Activated T-cell treated with anti-CD3 and anti-CD28 coated beads, Interleukin-2, amount 50 U/mL, for 24 hours (primary cell): ENCODE measurements at places on chromosomes 11 and 22.

- no peak for DNase-seq
These were observed 338.4 kb downstream of the MN1 start for GRCh38 chr22:27463121-27463660.

- no peak for DNase-seq
These were observed 363.6 kb upstream of the LARGE1 start for GRCh38 chr22:34283844-34284243.

DNA sequence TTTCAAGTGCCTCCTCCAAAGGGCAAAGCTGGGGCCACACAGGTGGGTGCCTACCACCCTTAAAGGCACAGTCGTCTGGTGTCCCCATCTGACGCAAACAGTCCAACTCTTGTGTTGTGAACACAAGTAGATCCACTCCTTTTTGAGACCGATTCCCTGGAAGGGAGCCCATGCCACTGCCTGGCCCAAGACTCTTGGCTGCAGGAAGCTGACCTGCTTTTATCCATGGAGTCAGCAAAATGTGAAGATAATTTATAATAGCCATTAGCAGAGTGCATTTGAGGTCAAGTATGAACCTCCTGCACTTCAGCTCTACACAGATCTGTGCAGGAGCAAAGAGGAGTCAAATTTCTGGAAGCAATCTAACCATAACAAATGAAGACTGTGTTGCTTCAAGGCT, 68.5 kb downstream of the ADM start:
- no peak for DNase-seq

DNA sequence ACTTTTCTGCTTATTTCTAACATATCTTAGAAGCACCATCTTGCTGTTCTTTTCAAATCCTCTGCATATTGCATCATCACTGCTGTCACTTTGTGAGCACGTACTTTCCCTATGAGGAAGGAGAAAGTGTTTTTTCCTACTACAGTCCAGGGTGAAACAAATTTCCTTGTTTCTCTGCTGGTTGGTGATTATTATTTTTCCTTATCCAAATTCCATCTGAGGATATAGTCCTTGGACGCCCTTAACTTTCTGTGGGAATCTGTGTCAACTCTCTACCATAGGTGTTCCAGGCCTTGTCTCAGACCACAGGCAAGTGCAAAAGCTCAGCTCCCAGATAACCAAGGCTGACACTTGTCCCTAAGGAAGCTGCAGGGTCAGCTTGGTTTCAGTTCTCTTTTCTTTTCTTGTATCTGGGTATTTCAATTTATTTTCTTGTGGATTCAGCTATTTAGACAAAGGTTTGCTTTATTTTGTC, 29.4 kb upstream of the LYVE1 start:
- no peak for DNase-seq

- peak; percentile 56 for DNase-seq
These were observed 5.4 kb downstream of the BEST1 start for GRCh38 chr11:61955422-61956135.

DNA sequence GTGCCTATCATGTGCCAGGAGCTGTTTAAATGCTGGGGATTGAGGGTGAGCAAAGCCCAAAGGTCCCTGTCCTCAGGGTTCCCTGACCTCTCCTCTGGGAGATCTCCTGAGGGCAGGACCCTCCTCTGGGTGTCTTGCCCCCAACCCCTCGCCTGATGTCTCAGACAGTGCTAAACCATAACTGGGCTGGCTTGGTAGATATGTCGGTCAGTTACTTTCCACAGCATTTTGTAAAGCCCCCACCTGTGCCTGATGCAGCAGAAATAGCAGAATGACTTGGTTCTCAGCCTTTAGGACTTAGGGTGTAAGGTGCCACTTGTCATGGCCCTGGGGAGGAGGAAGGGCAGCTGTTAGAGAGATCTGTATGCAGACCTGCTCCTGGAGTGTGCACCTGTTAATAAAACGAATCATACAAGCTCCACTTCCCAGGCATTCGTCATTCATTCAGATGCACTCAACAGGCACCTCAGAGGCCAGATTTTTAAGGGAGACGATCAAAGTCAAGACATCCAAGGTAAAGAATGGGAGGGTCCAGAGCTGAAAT, 88.1 kb downstream of the TP53I11 start:
- no peak for DNase-seq

- DNase-seq, result no peak
These were observed 39.0 kb upstream of the GDPD4 start for GRCh38 chr11:77340501-77340900.

GRCh38 chr22:39318507-39319283, 728 bp downstream of the RPL3 start:
- no peak for DNase-seq

- DNase-seq, result no peak
These were observed 9.2 kb upstream of the TTLL1 start for GRCh38 chr22:43098356-43098755.

DNA sequence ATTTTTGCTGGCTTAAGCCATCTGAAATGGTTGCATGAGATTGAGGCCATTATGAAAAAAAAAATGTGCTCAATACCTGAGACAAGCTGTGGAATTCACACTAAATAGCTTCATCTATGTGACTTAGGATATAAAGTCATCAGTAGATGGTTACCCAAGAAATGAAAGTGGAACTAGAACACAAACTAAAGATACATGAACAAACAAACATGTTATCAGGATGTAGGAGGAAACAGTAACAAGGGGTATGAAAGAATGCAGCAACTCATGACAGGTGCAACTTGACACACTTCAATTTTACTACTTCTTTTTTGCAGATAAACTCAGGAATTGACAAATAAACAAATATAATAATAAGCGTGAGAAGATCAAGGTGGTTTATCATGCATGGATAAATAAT, 155.0 kb downstream of the WT1 start:
- DNase-seq, result no peak

DNA sequence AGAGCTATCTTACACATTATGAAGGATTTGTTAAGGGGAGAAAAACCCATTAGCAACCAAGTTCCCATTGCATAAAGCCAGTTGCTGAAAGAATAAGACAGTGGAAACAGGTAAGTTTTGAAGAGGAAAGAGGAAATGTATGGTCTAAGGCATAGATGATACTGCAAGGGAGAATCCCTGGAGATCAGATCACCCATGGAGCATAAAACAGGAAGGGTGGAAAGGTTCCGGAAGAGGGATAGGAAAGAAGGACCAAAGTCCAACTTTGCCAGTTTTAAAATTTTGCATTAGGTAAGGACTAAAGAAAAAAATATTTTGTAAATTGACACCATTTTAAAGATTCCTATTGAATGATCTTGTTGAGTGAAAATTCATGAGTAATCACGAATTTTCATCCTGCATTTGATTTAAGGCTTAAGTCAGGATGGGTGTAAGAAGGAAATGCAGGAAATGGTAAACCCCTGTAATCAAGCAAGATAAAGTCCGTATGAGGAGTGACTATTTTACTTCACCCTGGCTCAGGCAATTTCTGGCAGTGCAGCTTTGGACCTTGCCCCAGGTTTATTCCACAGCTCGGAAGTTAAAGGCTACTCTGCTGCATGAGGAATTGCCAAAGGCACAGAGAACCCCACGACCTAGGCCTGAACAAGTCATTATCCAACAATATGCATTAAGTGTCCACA, 70.9 kb downstream of the CCDC34 start:
- DNase-seq, result no peak

DNA sequence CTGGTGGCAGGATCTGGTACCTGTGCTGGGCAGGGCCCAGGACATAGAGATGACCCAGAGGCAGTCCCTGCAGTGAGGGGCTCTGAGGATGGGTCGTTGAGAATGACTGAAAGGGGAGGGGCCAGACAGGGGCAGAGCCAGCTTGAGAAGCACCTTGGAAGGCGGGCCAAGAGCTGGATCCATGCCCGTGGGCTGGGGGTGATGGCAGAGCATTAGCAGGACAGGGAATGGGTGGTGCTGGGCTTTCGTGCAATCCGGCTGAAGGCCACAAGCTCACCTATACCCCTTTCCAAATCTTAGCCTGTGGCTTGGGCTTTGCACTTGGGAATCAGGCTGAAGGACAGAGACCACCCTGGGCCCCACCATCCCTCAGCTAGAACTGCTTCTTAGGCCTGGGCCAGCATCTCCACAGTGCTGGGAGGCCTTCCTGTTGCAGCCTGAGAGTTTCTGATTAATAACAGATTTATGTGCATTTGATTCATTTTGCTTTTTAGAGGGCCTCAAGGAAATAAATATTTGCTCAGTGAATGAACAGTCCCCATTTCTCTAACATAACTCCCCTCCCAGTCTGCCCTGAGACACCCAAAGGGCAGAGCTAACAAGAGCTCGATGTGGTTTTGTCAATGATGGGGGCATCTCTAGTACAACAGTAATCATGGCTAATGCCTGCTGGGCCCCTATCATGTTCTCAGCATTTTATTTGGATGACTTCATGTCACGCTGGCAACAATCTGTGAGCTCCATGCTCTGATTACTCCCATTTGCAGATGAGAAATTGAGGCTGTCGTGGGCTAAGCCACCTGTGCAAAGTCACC, 39.3 kb downstream of the RIBC2 start:
- no peak for DNase-seq

DNA sequence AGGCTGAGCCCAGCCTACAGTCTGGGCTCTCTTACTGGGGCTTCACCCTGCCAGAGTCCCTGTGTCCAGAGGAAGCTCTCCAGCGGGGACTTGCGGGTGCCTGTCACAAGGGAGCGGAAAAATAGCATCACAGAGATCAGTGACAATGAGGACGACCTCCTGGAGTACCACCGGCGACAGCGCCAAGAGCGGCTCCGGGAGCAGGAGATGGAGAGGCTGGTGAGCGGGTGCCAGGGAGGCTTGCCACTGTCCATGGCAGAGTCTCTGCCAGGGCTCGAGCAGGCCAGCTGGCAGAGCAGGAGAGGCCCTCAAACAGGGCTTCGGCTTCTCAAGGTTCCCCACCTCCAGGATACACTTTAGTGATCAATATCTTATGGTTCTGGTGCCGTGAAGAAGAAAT, 21.0 kb downstream of the PHLDB1 start:
- no peak for DNase-seq

DNA sequence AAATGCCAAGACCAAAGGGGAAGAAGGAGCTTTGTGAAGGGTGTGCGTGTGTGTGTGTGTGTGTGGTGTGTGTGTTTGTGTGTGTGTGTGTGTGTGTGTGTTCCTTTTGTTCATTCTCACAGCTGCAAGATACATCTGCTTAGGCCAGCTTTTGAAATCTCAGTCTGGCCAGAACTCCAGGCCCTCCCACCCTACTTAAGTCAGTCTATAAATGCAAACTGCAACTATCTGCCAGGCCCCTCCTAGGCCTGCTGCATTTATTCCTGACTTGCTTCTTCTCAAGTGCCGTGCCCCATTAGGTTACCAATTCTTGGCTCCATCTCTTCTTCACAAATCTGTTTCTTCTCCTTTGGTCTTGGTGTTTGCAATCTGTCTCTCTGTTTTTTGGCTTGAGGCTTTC, 21.6 kb upstream of the RIC3 start:
- no peak for DNase-seq

DNA sequence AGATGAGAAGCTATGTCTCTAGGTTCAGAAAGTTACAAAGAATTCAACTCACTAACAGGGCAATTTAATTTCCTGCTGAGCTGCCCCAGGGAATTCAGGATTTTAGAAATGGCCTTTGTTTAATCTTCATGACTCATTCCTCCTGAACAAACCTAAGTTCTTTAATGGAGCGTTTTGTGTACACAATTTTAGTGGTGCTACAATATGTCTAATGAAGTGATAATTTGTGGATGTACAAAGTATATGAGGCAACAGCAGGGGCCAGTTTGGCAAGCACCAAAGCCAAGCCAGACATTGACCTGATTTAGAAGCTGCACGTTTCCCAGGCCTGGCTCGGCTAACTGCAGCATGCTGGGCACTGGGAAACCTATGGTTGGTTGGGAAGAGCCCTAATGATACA, 34.4 kb upstream of the HEPHL1 start:
- no peak for DNase-seq

DNA sequence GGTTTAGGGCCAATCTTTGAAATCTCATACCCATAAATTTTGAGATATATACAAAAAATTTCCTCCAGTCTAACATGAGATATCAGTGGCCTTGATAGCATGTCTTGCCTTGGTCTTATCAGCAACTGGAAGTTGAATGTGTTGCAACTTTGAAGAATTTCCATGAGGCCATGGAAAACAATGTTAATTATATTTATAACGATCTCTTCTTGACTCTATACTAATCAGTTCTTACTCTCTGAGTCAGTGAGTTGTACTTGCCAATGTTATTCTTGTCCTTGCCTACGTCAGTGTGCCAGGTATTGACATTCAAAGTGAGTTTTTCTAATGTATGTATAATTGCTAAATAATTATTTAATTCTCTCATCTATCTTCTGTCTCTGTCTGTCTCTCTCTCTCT, 535.1 kb downstream of the KCNA4 start:
- no peak for DNase-seq

- DNase-seq, result peak; percentile 71
These were observed 125.8 kb downstream of the MICAL2 start for GRCh38 chr11:12235947-12236743.

- no peak for DNase-seq
These were observed 153.9 kb upstream of the ZC3H12C start for GRCh38 chr11:109939166-109939810.

GRCh38 chr11:122082205-122082604, 33.8 kb downstream of the BLID start:
- no peak for DNase-seq

- no peak for DNase-seq
These were observed 17.6 kb downstream of the SLC5A12 start for GRCh38 chr11:26704249-26704648.

GRCh38 chr11:30015725-30016412, 961 bp downstream of the KCNA4 start:
- no peak for DNase-seq

DNA sequence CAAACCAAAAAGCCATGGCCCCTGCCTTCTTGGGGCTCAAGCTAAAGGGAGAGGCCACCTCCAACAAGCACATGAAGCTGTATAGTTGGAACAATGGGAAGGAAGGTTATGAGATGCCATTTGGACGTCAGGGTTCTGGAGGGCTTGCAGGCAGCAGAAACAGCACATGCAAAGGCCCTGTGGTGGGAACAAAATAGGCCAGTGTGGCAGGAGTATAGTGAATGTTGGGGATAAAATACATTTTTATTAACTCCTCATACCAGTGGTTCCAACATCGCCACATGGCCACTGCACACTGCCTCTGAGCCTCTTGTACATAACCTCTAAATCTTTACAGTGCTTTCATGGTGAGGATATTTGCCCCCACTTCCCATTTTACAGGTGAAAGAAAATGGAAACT, 32.2 kb upstream of the MN1 start:
- DNase-seq, result no peak

DNA sequence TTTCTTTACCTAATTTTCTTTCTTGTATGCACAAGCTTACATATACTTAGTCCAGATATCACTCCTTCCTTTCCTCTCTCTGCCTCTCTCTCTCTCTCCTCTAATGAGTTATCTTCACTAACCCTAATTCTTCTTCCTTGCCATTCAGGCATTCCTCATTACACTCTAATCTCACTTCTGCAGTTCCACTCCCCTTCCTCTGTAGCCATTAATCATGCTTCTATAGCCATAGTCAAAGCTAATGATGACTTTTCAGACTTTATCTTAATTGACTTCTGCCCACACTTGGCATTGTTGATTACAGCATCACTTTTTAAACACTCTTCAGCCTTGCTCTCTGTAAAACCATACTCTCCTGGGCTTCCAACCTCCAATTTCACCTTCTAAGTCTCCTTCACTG, 35.3 kb upstream of the SC5D start:
- DNase-seq, result no peak
